SW 1271 (cell line): ENCODE measurements at places on chromosomes 4 and X.

- peak; percentile 3 for DNase-seq
Measured at GRCh38 chrX:7515681-7516413, 327.1 kb upstream of the VCX start.

DNA sequence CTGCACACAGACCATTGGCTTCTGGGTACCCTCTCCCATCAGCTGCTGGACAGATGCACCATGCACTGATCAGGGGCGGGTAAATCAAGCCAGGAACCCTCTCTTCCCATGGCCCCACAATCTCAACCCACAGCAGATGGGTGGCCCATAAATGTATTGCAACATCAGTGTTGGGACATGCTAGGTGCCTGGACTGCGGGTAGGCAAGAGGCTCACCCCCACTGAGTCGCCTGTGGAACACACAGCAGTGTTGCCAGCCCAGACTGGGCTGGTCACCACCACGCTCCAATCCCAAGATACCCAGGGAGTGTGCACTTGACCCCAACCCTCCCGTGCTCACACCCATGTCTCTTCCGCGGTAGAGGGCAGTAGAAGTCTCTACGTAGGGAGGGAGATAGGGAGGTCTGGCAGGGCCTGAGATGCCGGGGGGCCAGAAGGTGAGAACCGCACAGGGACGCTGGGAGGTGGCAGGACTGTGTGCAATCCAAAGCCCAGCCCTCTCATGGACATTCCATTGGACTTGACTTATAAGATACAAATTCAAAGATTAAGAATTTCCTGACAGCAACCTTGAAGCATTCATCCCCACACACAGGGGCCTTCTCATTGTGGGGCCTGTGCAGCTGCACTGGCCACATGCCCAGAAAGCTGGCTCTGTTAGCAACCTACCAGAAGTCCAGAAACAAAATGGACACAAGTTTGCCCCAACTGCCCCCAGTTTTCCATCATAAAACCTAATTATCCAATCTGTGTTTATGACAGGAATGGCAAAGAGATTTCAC, 183.7 kb downstream of the NSUN7 start:
- no peak for DNase-seq

DNA sequence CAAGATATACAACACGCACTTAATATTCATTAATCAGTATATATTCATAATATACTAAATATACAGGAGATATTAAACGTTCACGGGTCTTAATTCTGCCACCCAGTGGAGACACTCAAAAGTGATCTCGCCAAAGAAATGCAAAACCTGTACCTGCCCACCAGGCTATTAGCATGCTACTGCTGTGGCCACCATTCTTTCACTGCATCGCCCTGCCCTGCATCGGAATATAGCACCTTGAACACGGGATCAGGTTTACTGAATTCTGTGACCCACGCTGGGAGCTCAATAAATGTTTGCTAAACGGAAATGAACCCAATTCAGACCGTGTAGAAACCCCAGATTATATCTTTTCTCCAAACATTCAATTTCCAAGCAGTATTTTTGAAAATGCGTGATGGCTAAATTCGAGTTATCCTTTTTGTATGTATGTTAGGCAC, 840 bp upstream of the CLCN3 start:
- DNase-seq = no peak

GRCh38 chr4:114385195-114385985, 213.2 kb upstream of the UGT8 start:
- DNase-seq = no peak

DNA sequence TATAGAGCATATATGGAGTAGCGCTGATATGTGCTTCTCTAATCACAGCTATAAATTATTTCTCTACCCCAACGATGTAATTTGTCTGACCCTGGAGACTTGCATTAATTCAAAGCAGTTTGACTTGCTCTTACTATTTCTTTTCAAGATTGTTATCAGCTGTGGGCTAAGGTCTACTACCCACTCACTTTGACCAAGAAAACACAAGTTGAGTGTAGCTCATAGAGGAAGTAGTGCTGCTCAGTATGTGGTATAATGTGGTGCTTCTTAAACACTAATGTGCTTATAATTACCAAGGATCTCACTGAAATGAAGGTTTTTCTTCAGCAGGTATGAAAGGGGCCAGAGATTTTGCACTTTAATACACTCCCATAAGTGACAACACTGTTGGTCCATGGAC, 70.1 kb downstream of the INPP4B start:
- no peak for DNase-seq

GRCh38 chr4:8615366-8615765, 22.8 kb downstream of the CPZ start:
- no peak for DNase-seq

GRCh38 chrX:138945219-138945618, 233.7 kb upstream of the FGF13 start:
- no peak for DNase-seq

GRCh38 chr4:142846729-142847596, 862 bp upstream of the INPP4B start:
- DNase-seq = no peak

GRCh38 chrX:84046403-84046984, 141.5 kb downstream of the RPS6KA6 start:
- DNase-seq = no peak

GRCh38 chr4:74474345-74475090, 29.6 kb downstream of the AREG start:
- no peak for DNase-seq

DNA sequence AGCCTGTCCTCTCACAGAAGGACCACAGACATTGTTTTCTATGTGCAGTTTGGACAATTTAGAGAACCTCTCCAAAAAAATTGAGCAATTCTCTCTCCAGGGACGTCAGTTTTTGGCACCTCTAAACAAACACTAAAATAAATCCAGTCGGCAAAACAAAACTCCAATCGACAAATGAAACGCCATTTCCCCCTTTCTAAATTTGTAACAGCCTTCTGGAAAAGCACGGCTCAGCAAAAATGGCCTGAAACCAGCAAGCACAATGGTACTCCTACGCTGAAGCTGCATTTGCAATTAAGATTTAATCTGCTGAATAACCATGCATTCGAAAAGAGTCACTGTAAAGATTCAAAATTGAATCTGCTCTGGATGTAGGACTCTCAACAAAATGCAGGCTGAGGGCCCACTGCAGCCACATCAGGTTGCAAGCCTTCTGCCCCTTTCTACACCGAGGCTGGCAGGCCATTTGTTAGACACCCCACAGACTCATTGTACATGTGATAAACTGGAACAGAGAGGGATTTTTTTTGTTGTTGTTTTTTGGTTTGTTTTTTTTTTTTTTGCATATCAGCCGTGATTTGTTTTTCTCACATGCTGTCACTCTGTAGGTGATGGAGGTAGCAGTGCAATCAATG, 79.9 kb upstream of the MAP3K15 start:
- DNase-seq = no peak

GRCh38 chrX:136473663-136474062, 14.1 kb upstream of the BRS3 start:
- no peak for DNase-seq

- no peak for DNase-seq
Measured at GRCh38 chr4:67019686-67020437, 525.4 kb downstream of the CENPC start.

DNA sequence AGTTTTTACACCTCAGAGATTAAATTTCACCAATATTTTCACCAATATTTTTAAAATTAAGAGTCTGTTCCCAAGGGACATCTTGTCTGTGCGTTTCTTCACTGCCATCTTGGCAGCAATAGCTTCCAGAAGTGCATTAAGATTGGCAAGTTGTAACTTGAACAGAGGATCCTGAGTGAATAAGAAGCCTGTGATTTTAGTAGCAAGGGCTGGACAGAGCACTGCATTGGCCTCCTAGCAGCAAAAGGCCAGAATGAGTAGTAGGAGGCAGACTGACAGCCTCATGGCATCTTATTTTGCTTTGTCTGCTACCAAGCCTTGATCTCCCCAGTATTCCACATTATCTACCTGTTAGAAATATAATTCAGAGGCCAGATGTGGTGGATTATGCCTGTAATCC, 138.4 kb downstream of the CPE start:
- no peak for DNase-seq

DNA sequence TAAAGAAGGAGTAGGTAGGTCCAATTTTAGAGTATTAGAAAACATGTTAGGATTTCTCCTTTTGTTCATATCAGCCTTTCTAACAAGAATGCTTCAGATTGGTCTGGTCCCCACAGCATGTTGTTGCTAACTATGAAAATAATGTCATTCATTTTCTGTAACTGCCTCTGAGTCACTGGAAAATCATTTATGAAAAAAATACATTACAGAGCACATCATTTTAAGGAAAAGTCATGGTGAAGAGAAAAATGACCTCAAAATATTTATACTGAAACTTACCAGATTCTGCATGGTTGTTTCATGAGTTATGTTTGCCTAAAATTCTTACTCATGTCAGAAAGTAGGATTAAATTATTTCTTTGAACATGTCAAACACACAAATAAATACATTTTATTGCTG, 35.2 kb downstream of the DTHD1 start:
- peak; percentile 22 for DNase-seq
